ENCODE measurements at places on chromosomes 1 and 21.

DNA sequence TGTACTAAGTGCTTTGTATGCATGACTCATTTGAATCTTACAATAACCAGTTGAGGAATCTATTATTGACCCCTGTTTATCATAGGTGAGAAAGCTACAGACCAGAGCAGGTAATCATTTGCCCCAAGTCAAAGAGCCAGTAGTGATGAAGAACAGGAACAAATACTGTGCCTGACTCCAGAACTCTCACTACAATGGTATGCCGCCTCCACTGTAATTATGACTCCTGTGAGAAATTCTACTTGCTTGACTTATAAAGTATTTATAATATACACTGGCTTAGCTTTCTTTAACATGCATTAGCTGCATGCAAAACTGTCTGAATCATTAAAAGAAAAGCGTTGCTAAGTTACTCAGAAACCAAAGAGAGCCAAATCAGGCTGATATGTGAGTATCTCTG lies 92.6 kb downstream of the ZNF281 start:
- DNase-seq: no peak

- DNase-seq: no peak
Observed at GRCh38 chr1:214511639-214511998, 39.8 kb downstream of the PTPN14 start.

- DNase-seq: no peak
Observed at GRCh38 chr1:178946416-178946815, 75.5 kb upstream of the ANGPTL1 start.

GRCh38 chr1:34113887-34114286 lies 51.1 kb downstream of the CSMD2 start:
- no peak for DNase-seq

DNA sequence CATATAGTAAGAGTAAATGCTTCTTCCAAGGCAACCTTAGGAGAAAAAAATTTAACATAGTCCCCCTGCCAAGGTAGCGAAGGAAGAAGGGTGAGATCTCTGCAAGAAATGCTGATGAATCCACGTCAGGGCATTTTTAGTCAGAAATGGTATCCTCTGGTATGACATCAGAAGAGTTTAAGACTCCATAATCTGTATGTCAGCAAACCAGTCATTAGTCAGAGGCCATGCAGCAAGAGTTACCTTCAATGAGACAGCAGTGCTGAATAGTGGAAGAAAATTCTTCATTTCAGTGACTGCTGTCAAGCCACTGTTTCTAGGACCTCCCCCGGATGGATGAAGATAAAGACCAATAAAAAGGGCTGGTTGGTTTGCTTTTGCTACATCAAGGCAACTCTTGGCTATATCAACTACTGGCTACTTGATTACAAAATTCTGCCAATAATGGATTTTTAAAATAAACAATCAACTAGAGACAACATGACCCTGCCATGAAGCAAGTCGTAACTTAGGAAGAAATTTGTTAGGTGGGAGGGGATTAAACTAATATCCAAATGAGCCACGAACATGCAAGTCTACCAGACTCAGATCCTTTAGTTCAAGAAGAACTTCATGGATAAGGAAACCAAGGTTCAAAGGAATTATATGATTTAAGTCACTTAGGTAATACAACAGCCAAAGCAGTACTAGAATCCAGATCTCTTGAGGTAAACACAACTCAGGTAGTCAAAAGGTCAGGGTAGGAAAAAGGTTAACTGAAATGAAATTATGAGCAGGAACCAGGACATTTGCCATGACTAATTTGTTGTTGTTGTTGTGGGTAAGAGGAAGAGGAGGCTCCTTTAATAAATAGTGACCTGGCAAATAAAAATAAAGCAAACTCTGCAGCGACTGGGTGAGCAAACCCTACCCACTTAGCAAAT lies 25.6 kb upstream of the GUCA2A start:
- DNase-seq: no peak

DNA sequence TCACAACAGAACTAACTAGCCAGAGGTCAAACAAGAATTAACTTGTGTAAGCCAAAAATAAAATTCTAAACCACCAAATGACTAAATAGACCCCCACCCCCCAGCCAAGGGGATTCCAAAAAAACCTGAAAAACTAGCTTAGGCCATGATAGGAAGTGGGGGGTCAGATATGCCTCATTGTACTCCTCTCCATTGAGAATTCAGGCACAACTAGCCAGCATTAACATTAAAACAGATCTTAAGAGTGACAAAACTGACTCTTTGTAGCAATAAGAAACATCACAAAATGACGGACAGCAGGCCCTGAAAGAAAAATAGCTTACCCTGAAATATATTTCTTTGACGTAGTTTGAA lies 103.0 kb upstream of the ETV3 start:
- DNase-seq: no peak

- no peak for DNase-seq
Observed at GRCh38 chr1:20078171-20078651, 8.2 kb downstream of the PLA2G5 start.

DNA sequence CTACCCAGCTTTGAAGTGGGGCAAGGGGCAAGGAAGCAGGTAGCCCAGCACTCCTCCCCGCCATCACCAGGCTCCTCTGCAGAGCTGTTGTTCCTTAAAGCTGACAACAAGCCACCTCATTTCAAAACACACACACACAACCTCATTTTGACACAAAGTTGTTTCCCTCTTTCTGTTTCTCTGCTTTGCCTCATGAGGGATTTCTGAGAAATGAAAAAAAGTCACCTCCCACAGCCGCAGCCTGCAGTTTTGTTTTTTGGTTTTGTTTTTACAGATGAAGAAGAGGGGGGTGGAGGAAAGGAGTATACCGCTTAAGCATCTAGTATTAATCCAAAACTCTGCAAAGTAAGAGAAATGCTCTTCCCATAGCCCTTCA lies 12.1 kb downstream of the MCL1 start:
- peak; percentile 37 for DNase-seq

- DNase-seq: no peak
Observed at GRCh38 chr1:26734501-26735058, 38.8 kb downstream of the ARID1A start.

DNA sequence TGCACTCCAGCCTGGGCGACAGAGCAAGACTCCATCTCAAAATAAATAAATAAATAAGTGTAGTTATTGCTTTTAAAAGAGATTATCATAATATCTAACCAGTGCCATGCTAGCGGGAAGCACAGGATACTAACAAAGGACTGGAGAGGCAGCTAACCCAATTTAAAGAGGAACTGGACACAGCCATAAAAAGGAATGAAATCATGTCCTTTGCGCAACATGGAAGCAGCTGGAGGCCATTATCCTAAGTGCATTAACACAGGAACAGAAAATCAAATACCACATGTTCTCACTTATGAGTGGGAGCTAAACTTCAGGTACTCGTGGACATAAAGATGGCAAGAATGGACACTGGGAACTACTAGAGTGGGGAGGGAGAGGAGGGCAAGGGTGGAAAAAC lies 54.9 kb downstream of the TM2D1 start:
- DNase-seq: no peak
